Aorta (tissue), 5 donors: ENCODE measurements at places on chromosomes 6 and 20. TPM values are rescaled to one million over a fixed set of nuclear protein-coding genes. Genes with fewer than 3 reads are reported as not detected.
A peak's percentile ranks its signal among the peaks of the same experiment; 100 is the strongest.

- no peaks in the 10 kb centered on the region for H3K27me3 ChIP-seq
- no peak for DNase-seq
- no peaks in the 10 kb centered on the region for H3K36me3 ChIP-seq
- no peak overlapping the region for H3K27ac ChIP-seq
- H3K4me1 ChIP-seq: no peaks in the 10 kb centered on the region
Measured at GRCh38 chr20:5691918-5692618, 58.1 kb upstream of the SHLD1 start.

The ENPP1 gene
- polyA plus RNA-seq: 1.3 TPM

The BEND6 gene
- polyA plus RNA-seq: 3.1 TPM

DNA sequence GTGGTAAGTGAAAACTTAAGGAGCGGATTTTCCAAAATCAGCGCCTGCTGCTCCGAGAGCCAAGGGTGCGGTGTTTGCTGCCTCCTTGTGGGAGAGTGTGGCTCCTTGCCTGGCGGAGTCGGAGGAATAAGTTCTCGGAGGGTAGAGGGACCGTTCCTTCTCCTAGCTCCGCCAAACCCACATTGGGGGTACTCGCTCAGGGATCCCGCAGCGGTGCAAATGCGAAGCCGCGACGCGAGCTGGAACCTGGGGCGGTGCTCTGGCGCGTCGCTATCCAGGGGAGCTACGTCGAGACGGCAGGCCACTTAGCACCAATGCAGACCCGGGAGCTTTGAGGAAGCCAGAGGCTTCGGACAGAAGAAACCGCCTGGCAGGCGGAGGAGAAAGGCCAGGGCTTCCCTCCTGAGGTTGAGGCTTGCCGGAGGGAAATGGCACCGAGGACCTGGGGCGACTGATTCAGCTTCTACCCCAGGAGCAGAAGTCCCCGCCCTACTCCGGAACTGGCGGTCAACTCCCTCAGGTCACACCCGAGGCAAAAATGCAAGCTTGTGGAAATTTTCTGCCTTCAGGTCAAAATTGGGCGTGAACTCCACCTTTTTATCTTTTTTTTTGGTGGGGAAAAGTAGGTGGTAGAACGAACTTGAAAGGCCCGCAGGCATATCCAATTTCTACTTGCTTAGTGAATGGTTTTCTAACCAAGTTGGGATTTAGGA is 5.7 kb upstream of the DDX43 start:
- H3K4me1 ChIP-seq: no peaks in the 10 kb centered on the region
- H3K36me3 ChIP-seq: no peaks in the 10 kb centered on the region
- peak overlapping the region; percentile 53 for H3K4me3 ChIP-seq

GRCh38 chr20:5402903-5403531 is 86.3 kb upstream of the PROKR2 start:
- H3K36me3 ChIP-seq: no peaks in the 10 kb centered on the region
- no peak overlapping the region for H3K27ac ChIP-seq
- no peak overlapping the region for H3K4me3 ChIP-seq
- no peaks in the 10 kb centered on the region for H3K4me1 ChIP-seq

- no peak overlapping the region for H3K4me3 ChIP-seq
- no peaks in the 10 kb centered on the region for H3K27me3 ChIP-seq
Measured at GRCh38 chr6:53947780-53948179, 153.0 kb downstream of the LRRC1 start.

- no peak for DNase-seq
- H3K4me3 ChIP-seq: no peak overlapping the region
- H3K36me3 ChIP-seq: no peaks in the 10 kb centered on the region
- H3K27ac ChIP-seq: no peak overlapping the region
Measured at GRCh38 chr20:37280403-37280802, 9.1 kb upstream of the MANBAL start.

DNA sequence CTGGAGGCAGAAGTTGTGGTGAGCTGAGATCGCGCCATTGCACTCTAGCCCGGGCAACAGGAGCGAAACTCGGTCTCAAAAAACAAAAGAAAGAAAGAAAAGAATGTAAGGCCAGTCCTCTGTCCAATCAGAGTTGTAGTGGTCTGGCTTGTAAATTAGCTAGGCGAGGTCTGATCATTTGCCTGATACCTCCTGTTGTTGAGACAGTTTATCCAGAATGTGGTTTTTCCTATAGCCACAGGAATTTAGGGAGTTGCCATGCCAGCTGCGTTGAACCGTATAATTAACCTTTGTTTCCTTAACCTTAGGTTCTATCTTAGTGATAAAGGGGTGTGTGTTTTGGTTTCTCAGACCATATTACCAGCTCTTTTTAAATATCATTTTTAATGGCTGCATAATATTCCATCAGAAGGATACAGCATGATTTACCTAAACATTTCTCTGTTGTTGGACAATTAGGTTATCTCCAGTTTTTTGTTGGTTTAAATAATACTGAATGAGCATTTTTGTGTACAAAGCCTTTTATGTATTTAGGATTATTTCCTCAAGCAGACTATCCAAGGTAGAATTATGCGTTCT is 11.7 kb upstream of the PPARD start:
- no peak overlapping the region for H3K27ac ChIP-seq
- no peak overlapping the region for H3K4me3 ChIP-seq
- no peaks in the 10 kb centered on the region for H3K27me3 ChIP-seq
- H3K4me1 ChIP-seq: no peaks in the 10 kb centered on the region

DNA sequence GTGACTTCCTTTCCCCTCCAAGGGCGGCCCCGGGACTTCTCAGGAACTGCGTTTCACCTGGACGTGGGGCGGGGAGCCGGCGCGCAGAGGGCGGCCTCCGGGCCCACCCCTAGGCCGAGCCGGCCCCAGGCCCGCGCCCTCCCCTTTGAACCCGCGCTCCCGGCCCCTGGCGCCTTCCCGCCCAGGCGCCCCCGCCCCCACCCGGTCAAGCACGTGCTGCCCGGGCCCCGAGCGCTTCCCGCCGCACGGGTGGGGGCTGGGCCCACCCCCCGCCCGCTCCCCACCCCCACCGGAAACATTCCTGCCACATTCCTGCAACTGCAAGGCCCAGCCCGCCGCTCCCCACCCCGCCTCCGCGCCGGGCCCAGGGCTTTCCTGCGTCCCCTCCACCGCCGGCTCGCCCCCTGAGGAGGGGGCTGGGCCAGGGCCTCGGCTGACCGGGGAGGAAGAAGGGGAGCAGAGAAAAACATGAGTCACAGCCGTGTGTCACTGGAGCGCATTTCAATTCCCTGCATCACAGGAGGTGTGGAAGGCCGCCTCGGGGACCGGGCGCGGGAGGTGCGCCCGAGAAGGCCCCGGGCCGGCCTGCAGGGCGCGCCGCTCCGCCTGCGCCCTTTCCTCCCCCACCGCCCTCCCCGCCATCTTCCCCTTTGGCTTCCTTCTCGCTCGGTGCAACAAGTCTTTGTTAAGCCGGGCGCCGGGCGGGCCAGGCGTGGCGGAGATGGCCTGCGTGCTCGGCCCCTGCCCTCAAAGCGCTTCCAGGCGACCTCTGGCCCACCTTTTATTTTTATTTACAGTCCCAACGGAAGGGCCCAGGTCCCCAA is 1.2 kb upstream of the HMGA1 start:
- DNase-seq: peak; percentile 88
- no peaks in the 10 kb centered on the region for H3K36me3 ChIP-seq
- H3K4me1 ChIP-seq: no peaks in the 10 kb centered on the region
- no peak overlapping the region for H3K4me3 ChIP-seq

- H3K27ac ChIP-seq: no peak overlapping the region
- no peak overlapping the region for H3K4me3 ChIP-seq
- no peaks in the 10 kb centered on the region for H3K27me3 ChIP-seq
- no peaks in the 10 kb centered on the region for H3K36me3 ChIP-seq
- H3K4me1 ChIP-seq: no peaks in the 10 kb centered on the region
- DNase-seq: no peak
Measured at GRCh38 chr20:54155736-54156317, 18.0 kb downstream of the CYP24A1 start.

DNA sequence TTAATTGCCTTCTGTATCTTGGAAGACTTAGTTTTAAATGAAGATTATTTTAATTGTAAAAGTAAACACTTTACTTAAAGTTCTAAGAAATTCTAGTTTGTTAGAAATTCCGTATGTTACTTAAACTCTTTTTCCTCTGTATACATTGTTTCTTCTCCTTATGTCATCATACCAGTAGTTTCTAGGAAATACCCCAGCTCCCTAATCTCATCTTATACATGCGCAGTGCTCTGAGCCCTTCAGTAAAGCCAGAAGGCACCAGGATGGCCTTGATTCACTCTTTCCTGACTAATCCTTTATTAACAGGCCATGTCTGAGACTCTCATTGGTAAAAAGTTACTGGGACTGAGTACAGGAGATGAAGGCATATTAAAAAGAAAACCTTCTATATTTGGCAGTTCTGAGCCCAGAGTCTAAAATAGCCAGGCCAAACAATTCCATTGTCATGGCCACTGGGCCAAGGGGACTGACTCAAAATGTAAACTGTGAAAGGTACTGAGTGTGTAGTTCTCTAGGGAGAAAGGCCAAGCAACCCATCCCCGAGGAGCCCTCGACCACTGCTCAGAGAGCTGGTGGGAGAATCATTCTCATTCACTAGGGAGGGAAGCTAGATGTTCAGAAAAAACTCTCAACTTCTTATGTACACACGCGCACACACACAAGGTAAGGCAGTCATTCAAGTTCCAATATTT is 25.0 kb downstream of the SLC22A1 start:
- DNase-seq: no peak
- H3K27me3 ChIP-seq: no peaks in the 10 kb centered on the region
- peaks cover 14% of the 10 kb centered on the region for H3K4me1 ChIP-seq

- H3K27ac ChIP-seq: no peak overlapping the region
- DNase-seq: no peak
- no peak overlapping the region for H3K4me3 ChIP-seq
- no peaks in the 10 kb centered on the region for H3K36me3 ChIP-seq
Measured at GRCh38 chr6:132072831-132073230, 121.7 kb upstream of the CCN2 start.

The HCRTR2 gene
- not detected for polyA plus RNA-seq

- no peaks in the 10 kb centered on the region for H3K4me1 ChIP-seq
- no peak overlapping the region for H3K27ac ChIP-seq
- DNase-seq: no peak
- no peaks in the 10 kb centered on the region for H3K27me3 ChIP-seq
- H3K36me3 ChIP-seq: no peaks in the 10 kb centered on the region
- no peak overlapping the region for H3K4me3 ChIP-seq
Measured at GRCh38 chr6:161301338-161301737, 27.5 kb upstream of the AGPAT4 start.

The CPNE5 gene
- 0.20 TPM for polyA plus RNA-seq
